ENCODE measurements at places on chromosomes 12 and 14.

- peak; percentile 28 for DNase-seq
Observed at GRCh38 chr12:2168808-2169207, 116.0 kb downstream of the CACNA1C start.

DNA sequence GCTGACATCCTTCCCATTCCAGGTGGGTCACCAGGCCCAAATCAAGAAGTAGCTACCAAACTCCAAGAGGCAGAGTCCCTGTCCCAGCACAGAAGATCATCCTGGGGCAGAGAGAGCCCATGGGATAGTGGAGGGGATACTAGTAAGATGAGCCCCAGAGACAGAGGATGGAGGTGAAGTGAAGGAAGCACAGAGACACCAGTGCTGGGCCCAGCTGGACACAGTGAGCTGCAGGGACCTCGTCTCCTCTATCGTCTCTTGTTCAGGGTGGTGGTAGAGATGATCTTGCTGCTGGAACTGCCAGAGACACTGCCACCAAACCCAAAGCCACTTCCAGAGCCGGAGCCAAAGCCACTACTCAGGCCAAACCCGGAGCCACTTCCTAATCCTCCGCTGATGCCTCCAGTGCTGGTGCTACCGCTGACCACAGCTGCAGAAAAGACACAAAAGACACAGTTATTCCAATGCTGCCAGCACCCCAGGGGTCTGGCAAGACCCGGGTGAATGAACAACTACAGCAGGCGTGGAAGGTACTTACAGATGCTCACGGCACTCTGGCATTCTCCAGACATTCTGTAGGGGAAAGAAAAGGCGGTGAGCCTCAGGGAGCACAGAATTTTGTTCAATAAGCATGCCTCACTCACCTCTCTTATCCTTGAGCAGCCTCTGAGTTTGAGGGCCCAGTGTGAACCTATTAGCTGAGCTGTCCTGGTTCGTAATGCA is 6.9 kb downstream of the KRT4 start:
- no peak for DNase-seq

DNA sequence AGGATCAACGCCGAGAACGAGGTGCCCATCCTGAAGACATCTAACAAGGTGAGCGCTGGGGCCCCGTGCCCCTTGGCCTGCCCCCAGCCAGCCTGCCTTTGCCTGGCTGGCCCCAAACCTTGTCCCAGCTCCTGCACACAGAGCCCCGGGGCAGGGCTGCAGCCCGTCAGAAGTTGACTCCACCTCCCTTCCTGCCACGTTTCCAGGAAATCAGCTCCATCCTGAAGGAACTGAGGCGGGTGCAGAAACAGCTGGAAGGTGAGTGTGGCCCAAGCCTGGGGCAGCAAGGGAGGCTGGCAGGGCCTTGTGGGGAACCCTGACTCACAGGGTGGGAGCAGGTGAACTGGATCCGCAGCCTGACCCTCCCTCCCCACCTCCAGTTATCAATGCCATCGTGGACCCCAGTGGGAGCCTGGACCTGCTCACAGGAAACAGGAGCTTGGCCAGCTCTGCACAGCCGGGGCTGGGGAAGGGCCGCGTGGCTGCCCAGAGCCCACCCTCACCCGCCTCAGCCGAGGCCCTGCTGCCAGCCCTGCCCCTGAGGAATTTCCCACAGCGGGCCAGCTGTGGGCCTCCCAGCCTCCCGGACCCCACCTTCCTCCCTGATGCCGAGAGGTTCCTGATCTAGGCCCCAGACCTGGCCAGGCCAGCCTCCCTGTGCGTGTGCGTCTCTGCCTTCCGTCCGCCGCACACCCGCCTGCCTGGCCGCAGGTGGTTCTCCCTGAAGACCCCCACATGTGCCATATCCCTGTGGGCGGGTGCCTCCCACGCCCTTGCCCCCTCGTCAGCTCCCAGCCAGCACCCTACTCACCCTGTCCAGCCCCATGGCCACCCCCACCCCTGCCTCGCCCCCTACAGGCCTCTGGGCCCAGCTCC is 29.5 kb downstream of the CEP170B start:
- no peak for DNase-seq

- DNase-seq, result no peak
Observed at GRCh38 chr14:78725086-78725485, 554.9 kb downstream of the NRXN3 start.

DNA sequence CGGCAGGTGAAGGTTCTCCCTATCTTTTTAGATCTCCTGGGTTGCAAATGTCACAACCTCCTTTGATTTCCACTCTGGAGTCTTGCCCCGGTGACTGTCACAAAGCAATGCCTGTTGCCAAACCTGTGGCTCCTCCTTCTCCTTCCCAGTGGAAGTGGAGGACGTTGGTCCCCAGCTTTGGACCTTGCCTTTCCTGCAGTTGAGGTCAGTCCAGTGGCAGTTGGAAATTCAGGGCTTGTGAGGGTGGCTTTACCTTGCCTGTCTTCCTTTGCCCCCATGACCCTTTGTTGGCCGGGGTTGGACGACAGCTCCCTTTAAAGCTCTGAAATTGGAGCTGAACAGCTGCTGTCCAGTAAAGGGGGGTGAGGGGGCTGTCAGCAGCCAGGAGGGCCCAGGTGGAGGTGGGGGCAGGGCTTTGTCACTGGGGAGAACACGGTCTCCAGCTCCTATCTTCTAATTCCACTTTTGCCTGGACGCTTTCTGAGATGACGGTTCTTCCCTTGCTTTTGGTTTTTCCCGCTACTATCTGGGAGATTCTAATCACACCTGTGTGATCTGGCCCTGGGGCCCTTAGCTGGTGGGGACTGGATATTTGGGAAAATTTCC is 4.1 kb downstream of the TEAD4 start:
- no peak for DNase-seq

GRCh38 chr12:63916561-63917476 is 72.3 kb downstream of the SRGAP1 start:
- peak; percentile 68 for DNase-seq

GRCh38 chr12:54497883-54498282 is 331 bp downstream of the NCKAP1L start:
- no peak for DNase-seq

DNA sequence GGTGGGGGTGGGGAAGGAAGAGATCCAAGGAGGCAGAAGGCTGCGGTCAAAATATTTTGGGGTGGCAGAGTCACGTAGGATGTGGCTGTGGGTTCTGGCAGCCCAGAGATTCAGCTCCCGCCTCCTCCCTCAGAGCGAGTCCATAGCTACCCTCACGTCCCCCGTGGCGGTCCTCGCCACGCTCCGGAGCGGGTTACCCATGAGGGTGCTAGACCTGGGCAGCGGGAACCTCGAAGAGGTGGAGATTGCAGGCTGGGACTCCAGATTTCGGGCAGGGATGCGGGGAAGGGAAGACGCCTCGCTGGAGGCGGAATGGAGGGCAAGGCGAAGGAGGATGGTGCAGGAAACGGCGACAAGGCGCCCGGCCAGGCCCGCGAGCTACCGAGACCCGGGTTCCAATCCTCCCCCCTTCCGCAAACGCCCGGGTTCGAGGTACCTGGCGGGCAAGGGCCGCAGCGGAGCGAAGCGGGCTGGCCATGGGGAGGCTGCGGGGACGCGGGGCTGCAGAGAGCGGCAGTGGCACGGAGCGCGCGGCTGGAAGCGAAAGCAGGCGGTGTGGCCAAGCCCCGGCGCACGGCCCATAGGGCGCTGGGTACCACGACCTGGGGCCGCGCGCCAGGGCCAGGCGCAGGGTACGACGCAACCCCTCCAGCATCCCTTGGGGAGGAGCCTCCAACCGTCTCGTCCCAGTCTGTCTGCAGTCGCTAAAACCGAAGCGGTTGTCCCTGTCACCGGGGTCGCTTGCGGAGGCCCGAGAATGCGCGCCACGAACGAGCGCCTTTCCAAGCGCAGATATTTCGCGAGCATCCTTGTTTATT is 46.2 kb downstream of the BCAT1 start:
- DNase-seq, result peak; percentile 55

DNA sequence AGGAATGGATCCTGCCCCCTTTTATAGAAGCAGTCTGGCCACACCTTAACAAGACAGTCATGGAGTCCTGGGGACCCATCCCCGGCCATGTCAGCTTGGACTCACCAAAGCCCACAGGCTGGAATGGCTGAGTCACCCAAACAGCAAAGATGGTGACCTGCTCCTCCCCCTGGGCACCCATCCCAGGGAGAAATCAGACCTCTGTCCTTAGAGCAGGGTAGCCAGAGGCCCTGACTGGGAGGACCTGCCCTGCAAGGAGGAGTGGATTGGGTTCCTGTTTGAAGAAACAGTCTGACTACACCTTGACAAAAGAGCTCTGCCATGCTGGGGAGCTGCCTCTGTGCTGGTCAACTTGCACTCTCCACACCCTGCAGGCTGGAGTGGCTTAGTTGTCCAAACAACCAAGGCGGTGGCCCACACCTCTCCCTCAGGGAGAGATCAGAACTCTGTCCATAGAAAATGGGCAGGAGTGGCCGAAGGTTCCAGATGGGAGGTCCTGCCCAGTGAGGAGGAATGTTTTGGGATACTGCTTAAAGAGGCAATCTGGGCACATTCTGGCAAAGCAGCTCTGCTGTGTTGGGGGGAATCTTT is 16.6 kb downstream of the MGP start:
- peak; percentile 28 for DNase-seq

DNA sequence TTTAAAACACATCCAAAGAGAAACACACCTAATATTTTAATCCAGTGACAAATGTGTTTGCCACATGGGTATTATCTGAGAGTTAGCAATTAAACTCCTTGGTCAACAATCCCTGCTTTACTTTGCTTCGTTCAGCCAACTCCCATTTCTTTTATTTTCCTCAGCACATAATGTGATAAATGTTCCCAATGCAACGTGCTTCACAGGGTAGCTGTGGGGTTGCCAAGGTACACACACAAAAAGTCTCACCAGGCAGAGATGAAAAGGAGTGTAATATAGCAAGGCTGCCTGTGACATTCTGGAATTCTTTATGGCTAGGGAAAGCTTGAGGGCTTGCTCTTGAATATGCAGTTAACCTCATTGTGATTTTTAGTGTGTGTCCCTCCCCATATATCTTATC is 208.0 kb upstream of the DIO2 start:
- DNase-seq, result no peak

GRCh38 chr14:20688167-20688839 is at the start of gene ANG:
Gene ANG (plus strand): TSS chr14:20688764. CDS start chr14:20693565, 4,801 bp downstream.
- no peak for DNase-seq

GRCh38 chr12:132604668-132605441 is 5.5 kb downstream of the LRCOL1 start:
- DNase-seq, result no peak

- no peak for DNase-seq
Observed at GRCh38 chr14:20676072-20676471, 8.3 kb upstream of the RNASE4 start.

GRCh38 chr14:103130965-103131364 is 7.7 kb downstream of the TNFAIP2 start:
- DNase-seq, result peak; percentile 80

GRCh38 chr12:83848702-83849101 is 1063.9 kb downstream of the SLC6A15 start:
- DNase-seq, result no peak

- DNase-seq, result no peak
Observed at GRCh38 chr12:2836574-2836973, 1.7 kb upstream of the NRIP2 start.
